ENCODE measurements at places on chromosomes 3 and 15. TPM values are rescaled to one million over a fixed set of nuclear protein-coding genes. Genes with fewer than 3 reads are reported as not detected.
A peak's percentile ranks its signal among the peaks of the same experiment; 100 is the strongest.

DNA sequence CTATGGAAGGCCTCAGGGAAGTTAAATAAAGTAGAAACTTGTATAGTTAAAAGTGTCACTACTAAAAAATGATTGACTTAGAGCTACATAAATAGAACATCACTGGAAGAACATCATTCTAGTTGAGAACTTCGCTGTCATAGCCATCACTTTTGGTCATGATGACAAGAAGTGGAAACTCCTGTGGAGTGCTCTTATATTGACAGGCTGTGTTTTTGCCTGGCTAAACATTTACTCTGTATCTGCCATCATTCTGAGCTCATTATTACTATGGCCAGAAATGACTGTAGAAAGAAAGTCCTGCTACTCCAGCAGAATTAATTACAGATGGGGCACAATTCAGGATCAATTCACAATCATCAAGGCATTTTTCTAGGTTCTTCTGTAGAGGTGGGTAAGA lies 165.1 kb upstream of the GOLIM4 start:
- DNase-seq: no peak

Gene CPLX3
- 0.82 TPM for total RNA-seq

- DNase-seq: peak; percentile 87
These were observed 966 bp downstream of the MYO1E start for GRCh38 chr15:59371458-59372351.

DNA sequence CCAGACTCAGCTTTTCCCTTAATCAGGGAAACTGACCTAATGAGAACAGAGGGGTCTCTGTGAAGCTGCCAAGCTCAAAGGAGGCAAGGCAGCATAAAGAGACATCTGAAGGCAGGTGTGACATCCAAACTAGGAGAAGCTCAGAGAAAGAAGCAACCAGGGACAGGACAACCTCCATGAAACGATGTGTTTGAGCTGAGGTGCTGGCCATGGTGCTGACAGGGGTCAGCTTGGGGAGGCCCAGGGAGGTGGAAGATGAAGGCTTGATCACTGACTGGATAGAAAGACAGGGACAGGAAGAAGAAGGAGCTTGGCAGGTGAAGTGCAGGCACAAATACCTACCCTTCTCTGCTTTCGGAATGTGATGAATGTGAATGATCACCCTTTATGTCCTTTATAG lies 179.5 kb upstream of the NSMCE3 start:
- DNase-seq: no peak

DNA sequence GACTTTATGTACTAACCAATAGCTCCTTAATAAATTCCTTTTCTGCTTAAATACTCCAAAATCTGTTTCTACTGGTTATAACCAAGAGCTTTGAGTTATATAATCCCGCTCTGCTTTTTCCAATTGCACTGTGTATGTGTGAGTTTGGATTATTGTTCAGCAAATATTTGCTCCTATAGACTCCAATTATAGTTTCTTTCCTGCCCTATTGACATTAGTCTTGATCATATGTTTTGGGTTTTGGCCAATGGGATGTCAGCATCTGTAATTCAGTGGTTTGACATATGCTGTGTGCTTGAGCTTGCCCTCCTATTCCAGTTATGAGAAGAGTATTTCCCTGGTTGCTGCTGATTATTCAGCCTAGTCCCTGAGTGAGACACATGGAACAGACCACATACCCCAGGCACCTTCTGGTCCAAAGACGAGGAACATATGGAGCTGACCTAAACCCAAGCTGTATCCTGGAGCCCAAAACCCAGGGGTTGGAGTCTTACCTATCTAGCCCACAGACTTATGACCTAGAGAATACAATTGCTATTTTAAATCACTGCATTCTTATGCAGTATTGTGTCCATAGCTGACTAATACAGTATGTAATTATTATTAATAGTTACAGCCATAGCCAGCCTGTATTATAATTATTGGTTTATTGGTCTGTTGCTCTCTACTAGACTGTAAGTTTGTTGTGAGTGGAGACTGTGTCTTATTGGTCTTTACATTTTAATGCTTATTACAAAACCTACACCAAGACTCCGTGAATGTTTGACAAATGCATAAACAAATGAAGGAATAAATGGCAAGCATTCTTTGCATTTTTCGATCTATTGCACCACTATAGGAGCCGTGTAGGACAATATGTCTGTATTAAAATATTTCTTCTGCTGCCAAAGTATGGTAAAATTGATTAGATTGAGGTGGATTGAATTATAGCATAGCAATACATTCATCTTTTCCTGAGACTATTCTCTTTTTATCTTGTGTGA lies 11.7 kb upstream of the ZNF280D start:
- no peak for DNase-seq

Gene CMTM8
- total RNA-seq: 0.41 TPM

Gene AP3B2
- 55.8 TPM for total RNA-seq

- no peak for DNase-seq
These were observed 15.1 kb downstream of the MYO5C start for GRCh38 chr15:52280326-52281084.

DNA sequence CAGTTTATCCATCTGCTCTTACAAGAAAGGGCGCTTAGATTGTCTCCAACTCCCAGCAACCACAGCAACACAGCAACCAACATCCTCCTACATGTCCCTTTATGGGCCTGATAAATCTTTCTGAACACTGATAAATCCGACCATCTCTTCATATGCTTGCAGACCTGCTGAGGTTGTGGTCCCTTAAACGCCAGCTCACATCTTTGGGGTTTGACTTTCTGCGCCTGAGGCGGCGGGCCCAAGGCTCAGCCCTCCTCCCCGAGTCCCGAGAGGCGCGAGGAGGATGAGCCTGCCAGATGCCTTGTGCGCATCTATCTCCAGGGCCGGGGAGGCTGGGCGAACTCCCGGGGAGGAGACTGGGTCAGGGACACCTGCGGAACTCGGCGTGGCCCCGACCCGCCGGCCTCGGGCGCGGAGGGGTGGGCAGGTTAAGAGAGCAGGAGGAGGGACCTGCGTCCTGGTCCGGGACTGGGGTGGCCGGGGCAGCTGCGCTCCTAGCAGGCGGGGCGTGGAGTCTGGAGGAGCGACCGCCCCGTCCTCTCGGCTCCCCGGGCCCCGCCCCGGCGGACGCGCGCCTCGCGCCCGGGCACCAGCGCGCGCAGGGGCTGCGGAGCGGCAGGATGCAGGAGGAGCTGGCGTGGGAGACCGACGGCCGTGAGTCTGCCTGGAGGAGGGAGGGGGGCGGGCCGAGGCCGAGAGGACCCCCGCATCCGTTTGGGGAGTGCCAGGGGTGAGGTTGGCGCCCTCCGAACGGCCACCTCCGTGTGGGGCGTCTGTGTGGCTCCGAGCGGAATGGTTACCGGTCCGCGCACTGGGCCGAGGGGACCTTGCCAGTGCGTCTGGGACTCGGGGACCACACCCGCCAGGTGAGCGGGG lies at the start of gene ANKDD1A:
Gene ANKDD1A (plus strand): TSS at position 592 of the 876 bp plus-strand sequence. CDS start 29 bp downstream, at position 621.
- DNase-seq: peak; percentile 64

- no peak for DNase-seq
These were observed 2.0 kb downstream of the SLC22A14 start for GRCh38 chr3:38283810-38284755.

DNA sequence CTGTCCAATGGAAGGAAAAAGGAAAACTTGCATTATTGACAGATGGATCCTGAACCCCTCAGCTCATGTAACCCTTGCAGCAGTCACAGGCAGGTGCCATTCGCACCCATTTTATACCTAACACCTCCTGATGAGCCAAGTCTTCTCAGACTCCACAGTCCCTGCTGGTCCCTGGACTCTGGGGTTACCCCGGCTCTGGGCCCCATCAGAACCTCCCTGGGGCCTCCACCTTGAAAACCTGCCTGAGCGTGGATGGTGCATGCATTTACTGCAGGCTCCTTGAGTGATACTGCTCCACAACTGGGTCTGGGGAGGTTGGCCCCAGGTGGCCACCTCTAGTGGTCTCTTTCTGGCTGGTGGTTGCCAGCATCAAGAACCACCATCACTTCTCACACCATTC lies 15.9 kb upstream of the DOCK3 start:
- DNase-seq: no peak

Gene ZNF80
- not detected for total RNA-seq

Gene MYZAP
- 1.6 TPM for total RNA-seq

- no peak for DNase-seq
These were observed 624.7 kb upstream of the ALCAM start for GRCh38 chr3:104742044-104742443.

Gene TAGLN3
- total RNA-seq: 174 TPM

Gene SPINT1
- 1.6 TPM for total RNA-seq
